ENCODE measurements at places on chromosomes 12 and 14.

- DNase-seq: no peak
These were observed 1.9 kb downstream of the CCNB1IP1 start for GRCh38 chr14:20331053-20331613.

DNA sequence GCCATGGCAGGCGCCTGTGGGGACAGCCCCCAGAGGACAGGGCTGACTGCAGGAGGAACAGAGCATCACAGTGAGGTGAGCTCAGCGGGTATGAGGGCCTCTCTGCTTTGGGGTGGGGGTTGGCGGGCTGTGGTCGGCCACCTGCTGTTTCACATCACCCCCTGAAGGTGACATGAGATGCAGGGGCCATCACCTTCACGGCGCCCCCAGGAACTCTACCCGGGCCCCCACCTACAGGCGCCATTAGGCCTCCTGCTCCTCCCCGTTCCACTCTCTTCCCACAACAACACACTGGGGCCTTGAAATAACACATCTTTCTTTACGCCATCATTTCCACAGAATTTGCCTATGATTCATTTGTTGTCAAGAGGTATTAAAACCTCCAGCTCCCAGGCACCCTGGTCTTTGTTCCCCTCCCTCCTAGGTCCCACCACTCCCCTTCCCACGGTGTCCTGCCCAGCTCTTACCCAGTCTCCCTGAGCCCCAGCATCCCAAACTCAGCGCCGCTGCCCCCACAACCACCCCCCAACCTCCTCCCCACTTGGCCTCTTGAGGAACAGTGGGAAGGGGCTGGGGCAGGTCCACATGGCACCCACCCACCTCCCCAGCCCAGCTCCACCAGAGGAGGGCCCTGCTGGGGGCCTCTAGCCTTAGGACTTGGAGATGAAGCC lies 12.7 kb upstream of the HDAC7 start:
- DNase-seq: no peak

DNA sequence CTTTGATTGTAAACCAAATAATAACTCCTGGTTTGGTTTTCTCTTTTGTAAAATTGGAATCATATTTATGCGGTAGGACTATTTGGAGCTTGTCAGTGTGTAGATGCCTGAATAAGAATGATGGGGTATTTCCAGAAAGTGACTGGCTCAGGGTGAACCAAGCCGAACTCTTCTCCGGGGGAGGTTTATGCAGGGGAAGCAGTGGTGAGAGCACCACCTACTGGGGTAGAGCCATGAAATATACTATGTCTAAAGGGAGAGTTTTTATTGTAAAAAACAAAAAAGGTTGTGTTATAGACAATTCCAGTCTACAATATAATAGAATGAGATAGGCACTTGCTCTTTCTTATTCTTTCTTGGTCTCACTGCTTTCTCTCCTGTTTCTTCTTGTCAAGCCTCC lies 222.9 kb upstream of the SLC16A7 start:
- DNase-seq: no peak

- DNase-seq: no peak
These were observed 141.9 kb downstream of the CRADD start for GRCh38 chr12:93819050-93819491.

GRCh38 chr12:92676710-92677109 lies 26.1 kb upstream of the PLEKHG7 start:
- no peak for DNase-seq

DNA sequence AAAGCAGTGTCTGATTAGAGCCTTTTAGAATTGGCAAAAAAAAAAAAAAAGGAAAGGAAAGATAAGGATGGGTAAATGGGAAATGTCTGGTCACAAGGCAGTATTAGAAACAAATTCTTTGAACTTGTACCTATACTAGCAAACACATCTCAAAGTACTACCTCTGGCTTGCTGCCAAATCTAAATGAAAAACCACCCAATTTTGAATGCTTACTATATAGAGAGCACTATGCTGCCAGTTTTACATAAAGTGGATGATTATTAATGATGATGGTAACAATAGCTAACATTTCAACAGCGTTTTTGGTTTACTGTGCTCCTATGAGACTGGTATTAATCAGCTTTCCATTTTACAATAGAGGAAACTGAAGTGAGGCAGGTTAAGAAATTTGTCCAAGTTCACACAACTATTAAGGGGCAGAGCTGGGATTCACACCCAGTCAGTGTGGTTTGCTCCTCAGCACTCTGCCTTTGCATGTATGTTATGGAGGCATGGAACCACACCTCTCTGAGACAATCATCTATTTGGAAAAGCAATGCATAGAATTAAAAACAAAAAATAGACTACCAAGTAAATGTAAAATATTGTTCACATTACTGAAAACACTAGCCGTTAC lies 34.2 kb downstream of the ATP2B1 start:
- no peak for DNase-seq

GRCh38 chr12:52010152-52010622 lies 3.4 kb downstream of the TAMALIN start:
- no peak for DNase-seq

DNA sequence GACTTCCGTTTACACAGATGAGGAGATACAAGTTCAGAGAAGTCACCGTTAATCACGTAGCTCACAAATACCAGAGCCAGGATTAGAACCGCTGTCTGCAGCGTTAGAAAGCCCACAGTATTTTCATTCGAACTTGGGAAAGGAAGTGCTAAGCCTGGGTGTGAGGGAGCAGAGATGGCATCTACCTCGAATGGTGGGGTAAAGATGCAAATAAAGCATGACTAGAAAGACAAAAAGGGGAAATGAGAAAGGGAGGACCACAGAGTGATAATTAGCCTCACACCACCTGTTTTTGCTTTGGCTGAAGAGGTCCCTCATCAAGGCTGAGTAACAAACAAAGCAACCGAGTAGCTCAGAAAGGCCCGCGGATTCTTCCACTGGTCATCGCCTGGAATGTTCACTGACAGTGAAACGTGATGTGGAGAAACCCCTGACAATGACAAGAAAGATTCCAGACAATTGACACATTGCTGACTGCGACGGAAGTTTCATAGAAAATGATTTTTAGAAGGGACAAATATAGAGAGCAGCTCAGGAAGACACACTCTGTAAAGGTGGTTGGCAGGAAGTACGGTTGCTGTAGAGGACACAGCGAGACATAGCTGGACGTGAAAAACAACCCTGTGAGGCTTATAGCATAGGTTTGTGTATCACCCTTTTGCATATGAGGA lies 31.5 kb upstream of the BHLHE41 start:
- no peak for DNase-seq

DNA sequence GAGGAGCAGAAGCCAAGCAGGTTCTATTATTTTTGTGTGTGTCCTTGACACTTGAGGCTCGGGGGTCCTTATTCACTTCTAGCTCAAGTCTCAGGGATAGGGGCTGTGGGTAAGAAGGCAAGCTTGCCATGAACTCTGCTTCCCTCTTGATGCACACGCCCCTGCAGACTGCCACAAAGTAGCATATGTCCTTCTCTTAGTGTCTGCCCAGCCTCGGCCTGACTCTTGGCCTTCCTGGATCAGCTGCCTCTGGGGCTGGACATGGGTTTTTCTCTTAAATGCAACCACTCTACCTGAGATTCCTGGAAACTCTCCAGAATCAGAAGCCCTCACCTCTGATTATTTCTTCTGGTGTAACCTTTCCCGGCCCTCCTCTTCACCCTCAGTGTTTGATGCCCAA lies 28.2 kb upstream of the PEX5 start:
- no peak for DNase-seq

- DNase-seq: no peak
These were observed 141.1 kb downstream of the KICS2 start for GRCh38 chr12:64081008-64081404.

- peak; percentile 21 for DNase-seq
These were observed 9.5 kb downstream of the PCNX1 start for GRCh38 chr14:70916799-70917198.
